ENCODE measurements at places on chromosomes 4 and X.

DNA sequence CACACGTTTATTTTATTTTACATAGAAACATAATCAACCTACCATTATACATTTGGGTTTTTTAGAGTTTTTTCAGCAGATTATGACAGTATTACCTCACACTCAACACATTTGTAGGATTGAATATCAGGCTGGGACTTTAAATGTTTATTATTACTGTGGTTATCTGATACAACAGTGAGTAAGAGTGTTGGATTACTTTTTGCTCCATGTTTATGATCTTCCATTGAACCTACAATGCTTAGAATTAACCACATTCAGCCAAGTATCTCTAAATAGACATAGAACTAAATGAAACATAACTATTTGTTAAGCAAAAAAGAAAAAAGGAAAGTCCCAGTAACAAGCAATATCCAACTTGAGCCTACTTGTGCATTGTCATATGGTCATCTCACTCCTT is 607.4 kb upstream of the PITX2 start:
- no peak for DNase-seq

- no peak for DNase-seq
These were observed 968.2 kb downstream of the STIM2 start for GRCh38 chr4:27828843-27829242.

DNA sequence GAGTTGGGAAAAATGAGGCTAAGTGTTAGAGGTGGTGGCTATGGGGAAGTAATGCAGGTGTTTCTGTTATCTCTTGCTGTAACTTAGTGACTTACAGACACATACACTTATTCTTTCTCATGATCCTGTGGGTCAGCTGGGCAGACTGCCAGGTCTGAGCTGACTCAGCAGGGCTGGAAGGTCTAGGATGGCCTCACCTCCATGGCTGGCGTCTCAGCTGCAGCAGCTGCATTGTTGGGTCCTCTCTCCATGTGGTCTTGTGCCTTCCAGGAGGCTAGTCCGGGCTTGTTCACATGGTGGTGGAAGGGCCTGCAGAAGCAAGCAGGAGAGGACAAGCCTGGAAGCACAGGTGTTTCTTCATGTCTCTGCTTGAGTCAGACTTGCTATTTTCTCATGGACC is 172.7 kb downstream of the NHS start:
- DNase-seq, result no peak

GRCh38 chr4:14446311-14446710 is 556.0 kb upstream of the CPEB2 start:
- DNase-seq, result no peak

DNA sequence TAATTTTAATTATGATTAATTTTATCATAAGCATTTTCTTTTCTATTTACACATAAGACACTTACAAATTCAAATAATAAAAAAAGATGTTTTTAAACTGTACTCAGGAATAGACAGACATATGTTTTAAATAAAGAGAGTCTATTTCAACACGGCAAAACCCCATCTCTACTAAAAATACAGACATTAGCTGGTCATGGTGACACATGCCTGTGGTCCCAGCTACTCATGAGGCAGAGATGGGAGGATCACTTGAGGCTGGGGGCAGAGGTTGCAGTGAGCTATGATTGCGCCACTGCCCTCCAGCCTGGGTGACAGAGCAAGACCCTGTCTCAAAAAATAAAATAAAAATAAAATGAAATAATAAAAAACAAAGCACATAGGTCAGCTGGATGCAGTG is 14.8 kb downstream of the FAM9B start:
- peak; percentile 21 for DNase-seq

DNA sequence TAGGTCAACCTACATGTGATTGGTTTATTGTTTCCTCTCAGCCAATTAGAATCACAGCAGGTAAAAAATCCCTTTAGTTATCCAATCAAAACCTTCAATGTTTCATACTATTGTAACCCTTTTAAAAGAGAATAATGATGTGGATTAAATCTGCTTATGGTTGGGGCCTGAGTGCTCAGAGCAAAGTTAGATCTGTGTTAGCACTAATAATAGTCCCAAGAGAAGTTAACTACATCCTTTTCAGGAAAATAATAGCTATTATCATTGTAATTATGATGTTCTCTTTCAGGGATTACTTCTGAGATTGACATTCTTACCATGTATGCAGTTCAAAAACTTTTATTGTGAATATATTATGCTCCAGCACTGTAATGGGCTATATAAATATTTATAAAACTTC is 262.6 kb upstream of the ARX start:
- DNase-seq, result no peak

- no peak for DNase-seq
These were observed 386.6 kb upstream of the FGF16 start for GRCh38 chrX:77060572-77060971.

DNA sequence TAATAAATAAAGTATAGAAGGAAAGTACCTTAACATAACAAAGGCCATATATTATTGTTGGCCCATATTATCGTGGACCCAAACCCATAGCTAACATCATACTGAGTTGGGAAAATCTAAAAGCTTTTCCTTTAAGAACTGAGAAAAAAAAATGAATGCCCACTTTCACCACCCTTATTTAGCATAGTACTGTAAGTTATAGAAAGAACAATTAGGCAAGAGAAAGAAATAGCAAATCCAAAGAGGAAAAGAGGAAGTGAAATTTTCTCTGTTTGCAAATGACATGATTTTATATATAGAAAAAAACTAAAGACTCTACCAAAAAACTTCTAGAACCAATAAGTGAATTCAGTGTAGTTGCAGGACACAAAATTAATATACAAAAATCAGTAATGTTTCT is 1854.6 kb downstream of the PCDH7 start:
- no peak for DNase-seq

GRCh38 chrX:5595570-5595969 is 633.1 kb downstream of the NLGN4X start:
- no peak for DNase-seq

GRCh38 chr4:1994938-1995337 is 13.8 kb downstream of the NELFA start:
- DNase-seq, result no peak

DNA sequence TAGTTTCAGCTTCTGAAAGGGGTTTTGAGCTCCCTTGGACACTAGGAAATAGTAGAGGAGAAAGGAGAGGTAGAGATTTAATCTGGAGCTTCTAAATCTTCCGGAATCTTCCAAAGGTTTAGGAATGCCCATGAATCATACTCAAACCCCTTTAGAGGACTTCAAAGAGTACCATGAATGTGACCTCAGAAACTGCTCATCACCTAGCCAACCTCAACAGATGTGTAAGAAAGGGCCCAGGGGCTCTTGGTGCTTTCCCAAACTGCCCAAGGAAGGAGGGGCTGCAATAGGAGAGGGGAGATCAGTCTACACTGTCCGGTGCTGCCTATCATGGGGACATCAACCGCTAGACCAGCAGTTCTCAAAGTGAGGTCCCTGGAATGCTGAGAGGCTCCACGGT is 109.1 kb downstream of the RBM47 start:
- no peak for DNase-seq

- DNase-seq, result no peak
These were observed 532.7 kb downstream of the GRXCR1 start for GRCh38 chr4:43425206-43425605.

DNA sequence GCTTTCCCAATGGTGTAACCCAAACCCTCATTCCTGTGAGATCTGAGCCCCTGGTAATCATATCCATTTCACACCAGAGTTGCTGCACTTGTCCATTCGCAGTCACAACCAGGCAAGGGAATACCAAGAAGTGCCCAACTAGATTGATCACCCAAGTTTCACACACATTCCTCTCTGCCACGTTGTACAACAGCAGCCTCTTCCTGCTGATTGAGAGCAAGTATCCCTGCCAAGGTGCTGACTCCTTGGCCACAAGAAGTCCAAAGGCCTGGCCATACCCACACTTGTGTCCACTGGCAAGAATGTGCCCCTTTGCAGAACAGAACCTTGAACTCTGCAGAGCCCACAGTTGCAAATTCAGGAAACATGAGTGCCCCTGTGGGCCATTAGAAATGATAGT is 6.5 kb upstream of the ACOT9 start:
- DNase-seq, result no peak

DNA sequence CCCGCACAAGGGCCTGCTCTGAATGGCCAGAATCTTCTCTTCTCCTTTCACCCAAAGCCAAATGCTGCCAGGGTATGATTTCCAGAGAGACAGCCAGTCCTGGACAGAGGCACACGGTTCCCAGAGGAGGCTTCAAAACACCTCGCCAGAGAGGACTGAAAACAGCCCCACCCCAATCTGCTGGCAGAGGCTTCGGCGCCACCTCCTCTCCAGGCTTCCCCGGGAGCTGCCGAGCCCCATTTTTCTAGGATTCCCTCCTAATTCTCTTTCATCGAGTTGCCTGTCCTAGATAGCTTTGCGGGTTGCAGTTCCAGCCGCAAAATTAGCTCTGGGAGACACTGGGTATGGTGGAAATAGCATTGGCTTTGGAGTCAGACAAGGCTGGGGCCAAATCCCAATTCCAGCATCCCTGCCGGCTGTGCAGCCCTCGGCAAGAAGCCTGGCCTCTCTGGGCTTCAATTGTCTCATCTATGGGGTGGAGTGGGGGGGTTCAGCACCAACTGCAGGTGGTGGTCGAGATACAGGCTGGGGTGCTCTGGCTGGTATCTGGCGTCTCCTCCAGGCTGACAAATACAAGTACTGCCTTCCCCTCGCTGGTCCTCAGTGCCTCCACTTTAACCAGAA is 22.6 kb downstream of the PPP2R2C start:
- DNase-seq, result no peak

GRCh38 chrX:13367950-13368349 is 48.1 kb upstream of the ATXN3L start:
- DNase-seq, result no peak

DNA sequence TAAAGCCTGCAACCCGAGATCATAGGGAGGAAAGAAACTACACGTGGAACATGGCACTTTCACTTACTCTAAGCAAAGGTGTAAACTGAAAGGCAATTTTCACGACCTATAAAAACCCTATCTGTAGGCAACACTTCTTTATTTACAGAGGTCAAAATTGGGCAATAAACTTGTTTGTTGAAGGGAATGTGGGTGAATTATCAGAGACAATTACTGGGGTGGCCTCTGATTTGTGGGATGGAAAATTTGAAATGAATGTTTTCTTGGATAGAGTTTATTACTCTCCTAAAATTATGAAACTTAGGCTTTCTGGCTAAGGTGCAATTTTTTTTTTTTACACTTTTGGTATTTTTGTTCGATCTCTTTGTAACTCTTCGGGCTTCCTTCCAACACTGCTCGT is 734.1 kb upstream of the TENM3 start:
- no peak for DNase-seq

DNA sequence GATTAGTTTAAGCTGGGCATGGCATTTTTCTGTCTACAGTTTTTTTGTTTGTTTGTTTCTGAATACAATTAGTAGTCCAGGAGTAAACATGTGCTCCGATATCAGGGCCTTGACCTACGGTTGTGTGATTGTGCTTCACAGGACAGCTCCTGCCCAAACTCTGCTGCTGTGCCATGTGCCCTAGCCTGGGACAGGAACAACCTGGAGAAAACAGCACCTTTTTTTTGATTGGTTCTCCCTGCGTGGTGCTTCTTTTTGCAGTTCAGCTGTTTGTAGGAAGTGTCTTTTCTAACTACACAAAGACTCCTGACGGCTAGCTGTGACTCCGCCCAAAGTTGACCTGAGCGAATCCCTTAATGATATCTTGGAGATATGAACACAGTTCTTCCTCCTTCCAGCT is 158.8 kb downstream of the ATP10D start:
- DNase-seq, result no peak

- no peak for DNase-seq
These were observed 44.8 kb downstream of the BANK1 start for GRCh38 chr4:101835121-101835904.

- DNase-seq, result no peak
These were observed 148.4 kb upstream of the FGF16 start for GRCh38 chrX:77298790-77299189.

GRCh38 chr4:2834001-2834921 is 9.4 kb upstream of the ADD1 start:
- no peak for DNase-seq

DNA sequence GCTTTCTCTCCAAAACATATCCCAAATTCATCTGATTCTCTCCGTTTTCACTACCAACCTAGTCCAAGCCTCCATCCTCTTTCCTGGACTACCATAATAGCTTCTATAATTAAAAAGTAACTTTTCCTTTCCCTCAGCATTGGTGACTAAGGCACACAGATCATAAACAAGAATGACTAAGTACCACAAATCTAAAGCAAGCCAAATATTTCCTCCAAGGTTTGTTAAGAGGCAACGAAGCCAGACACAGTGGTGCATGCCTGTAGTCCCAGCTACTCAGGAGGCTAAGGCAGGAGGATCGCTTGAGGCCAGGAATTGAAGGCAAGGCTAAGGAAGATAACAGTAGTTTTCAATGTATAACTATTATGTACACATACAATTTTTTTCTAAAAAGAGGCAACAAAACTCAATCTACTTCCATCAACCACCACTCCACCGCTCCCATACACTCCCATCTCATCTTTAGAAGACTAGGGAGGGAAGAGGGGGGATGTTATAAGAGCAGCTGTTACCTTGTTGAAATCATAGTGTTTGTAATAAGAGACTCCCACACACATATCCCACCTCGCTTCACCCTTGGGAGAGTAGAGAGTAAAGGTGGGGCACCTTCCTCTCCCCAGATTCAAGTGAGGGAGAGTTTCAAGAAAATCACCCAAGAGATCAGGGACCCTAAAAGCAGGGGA is 4.2 kb upstream of the JCHAIN start:
- no peak for DNase-seq

GRCh38 chr4:1523907-1524636 is 117.8 kb upstream of the NKX1-1 start:
- no peak for DNase-seq
